D341Med (cell line): ENCODE measurements at places on chromosomes 3 and 15.
A peak's percentile ranks its signal among the peaks of the same experiment; 100 is the strongest.

GRCh38 chr3:47228088-47228487, 54.5 kb downstream of the KIF9 start:
- no peak for DNase-seq

DNA sequence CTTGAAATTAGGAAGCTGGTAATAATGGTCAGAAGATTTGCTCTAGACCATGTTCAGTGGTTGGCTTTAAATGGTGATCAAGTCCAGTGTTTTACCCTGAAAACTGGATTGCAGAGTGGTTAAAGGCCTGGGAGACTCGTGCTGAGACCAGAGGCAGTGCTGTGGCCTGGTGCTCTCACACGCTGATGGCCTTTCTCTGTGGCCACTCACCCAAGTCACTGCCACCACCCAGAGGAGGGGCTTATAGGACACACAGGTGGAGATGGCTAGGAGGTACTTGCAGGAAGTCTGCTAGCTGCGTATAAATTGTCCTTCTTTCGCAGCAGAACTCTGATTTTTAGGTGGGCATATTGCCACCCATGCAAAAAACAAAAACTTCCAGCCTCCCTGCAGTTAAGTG, 6.2 kb upstream of the EHD4 start:
- DNase-seq, result peak; percentile 11

DNA sequence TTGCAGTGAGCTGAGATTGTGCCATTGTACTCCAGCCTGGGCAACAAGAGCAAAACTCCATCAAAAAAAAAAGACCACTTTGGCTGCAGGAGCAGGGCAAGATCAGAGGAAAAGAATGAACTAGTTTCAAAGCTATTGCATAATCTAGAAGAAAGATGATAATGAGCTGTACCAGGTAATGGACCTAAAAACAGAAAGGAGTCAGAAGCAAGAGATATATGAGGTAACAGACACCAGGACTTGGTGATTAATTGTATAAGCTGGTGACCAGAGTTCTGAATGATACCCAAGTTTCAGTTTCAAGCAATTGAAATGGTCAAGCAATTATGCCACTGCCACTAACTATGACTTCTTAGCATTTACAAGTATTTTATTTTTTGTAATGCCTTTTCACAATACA, 2.9 kb downstream of the POLQ start:
- DNase-seq, result no peak

DNA sequence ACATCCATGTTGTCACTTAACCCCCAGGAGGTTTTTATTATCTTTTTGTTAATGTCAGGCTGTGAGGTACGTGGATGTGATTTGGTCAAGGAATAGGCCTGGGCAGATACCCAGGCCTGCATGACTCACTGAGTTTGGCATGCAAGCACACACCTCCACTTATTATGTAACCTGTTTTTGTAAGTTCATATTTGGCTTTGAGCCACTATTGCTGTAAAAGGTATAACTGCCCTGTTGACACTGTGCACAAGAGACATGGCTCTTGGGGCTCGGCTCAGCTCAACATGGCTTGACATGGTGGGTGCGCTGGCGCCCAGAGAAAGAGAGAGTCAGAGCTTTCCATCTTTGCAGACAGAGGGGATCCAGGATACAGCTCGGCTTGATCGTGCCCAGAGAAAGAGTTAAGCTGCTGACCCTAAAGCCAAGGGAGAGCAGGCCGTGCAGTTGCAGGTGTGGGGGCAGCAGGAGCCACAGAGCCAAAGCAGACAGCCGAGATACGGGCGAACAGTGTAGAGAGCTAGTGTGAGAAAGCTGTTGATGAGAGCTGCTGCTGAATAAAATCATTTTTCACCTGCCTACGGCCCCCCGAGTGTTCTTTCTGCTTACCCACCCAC, 67.9 kb upstream of the UNC13C start:
- no peak for DNase-seq

- no peak for DNase-seq
Measured at GRCh38 chr15:33980159-33980558, 11.9 kb downstream of the CHRM5 start.

GRCh38 chr3:101042996-101043686, 49.9 kb upstream of the ABI3BP start:
- DNase-seq, result no peak

DNA sequence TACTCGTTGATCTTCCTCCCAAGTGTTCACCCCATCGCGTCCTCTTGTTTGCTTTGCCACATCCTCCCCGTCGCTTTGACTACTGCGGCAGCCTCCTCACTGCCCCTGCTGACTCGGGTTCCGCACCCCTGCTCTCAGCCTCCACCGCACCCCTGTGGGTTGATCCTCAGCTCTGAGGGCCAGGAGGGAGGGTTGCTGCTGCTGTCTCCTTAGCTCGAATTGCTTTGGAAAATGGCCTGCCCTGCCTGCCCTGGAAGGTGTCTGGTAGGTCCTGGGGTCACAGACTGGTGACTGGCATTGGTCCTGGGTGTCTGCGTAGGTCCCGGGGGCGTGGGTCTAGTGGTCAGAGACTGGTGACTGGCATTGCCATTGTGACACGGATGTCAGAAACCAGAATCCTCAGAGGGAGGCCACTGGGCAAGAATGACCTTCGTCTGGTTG, 9.4 kb downstream of the MUC4 start:
- DNase-seq, result no peak

GRCh38 chr3:12886736-12887135, 45.4 kb upstream of the RPL32 start:
- no peak for DNase-seq

DNA sequence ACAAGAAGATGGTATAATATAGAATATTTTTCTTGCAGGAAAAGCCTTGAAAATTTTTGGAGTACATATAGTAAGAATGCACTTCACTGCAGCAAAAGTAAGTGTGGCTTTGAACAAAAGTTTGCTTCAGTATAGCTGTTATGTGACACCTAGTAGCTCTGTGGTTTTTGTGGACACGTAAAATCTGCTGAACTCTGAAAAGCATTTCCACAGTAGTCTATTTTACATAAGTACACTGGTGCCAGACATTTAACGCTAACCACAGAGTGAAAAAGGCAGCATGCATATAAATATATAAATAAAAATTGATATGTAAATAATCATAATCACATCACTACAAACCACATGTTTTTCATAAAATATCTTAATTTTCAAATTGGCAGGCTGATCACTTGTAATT, 39.8 kb downstream of the CGGBP1 start:
- no peak for DNase-seq

DNA sequence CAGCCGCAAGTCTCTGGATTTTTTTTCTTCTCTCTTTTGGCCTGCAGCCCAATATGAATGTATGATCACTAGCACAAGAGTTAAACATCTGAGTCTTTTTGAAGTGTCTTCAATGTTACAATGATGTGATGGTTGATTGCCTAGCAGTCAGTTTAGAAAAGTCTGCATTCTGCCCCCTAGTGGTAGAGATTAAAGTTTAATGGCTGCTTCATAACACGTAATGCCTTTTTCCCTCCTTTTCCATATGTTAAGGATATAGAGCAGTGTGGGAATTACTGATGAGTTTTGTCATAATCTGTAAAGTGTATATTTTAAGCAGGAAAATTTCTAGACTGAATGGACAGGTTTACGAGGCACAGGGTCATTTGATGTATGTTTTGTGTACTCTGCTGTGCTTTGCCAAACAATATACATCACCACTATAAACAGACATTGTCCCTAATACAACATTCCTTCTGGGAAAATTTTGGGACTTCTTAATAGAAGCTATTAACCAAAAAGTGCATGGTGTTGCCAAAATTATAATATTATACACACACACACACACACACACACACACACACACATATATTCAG, 1038.5 kb upstream of the NR2F2 start:
- no peak for DNase-seq
